ENCODE measurements at places on chromosomes 4 and X.

GRCh38 chr4:88865046-88865445, 167.4 kb upstream of the NAP1L5 start:
- no peaks in the 10 kb centered on the region for H3K27me3 ChIP-seq
- H3K36me3 ChIP-seq = no peaks in the 10 kb centered on the region
- H3K4me3 ChIP-seq = no peak overlapping the region
- DNase-seq = no peak
- H3K27ac ChIP-seq = no peak overlapping the region

DNA sequence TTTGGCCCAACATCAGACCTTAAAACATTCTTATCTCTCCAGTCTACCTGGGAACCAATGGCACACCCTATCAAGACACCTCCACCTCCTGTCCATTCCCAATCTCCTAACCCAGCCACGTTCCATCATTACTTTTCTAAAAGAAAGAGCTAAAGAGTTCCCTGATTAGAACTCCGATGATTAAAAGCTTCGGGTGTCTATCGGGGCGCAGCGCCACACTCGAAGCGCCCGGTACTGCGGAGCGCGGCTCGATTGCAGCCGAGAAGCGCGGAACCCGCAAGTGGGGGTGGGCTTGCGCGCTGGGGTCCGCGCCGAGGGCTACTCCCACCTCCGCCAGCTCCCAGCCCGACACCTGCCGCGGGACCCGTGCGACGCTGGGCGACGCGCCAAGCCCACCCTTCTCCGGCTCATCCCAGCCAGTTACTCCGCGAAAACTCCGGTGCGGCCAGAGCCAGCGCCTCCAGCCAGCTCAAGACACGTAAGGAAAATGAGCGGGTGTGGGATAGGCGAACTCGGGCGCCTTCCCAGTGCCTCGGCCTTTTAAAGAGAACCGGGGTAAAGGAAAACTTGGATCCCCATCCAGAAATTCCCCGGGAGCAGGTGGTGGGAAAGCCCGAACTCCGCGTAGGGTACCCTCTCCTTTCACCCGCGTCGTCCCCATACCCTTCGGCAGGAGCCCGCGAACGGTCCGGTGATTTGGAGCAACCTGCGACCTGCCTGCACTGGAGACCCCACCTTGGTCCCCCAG, 593 bp downstream of the NPY1R start:
- DNase-seq = no peak
- H3K36me3 ChIP-seq = no peaks in the 10 kb centered on the region
- H3K27me3 ChIP-seq = peaks cover 10% of the 10 kb centered on the region

GRCh38 chr4:13821522-13821921, 194.0 kb upstream of the BOD1L1 start:
- no peak overlapping the region for H3K27ac ChIP-seq
- H3K4me3 ChIP-seq = no peak overlapping the region
- DNase-seq = peak; percentile 29
- no peaks in the 10 kb centered on the region for H3K4me1 ChIP-seq
- H3K36me3 ChIP-seq = no peaks in the 10 kb centered on the region

DNA sequence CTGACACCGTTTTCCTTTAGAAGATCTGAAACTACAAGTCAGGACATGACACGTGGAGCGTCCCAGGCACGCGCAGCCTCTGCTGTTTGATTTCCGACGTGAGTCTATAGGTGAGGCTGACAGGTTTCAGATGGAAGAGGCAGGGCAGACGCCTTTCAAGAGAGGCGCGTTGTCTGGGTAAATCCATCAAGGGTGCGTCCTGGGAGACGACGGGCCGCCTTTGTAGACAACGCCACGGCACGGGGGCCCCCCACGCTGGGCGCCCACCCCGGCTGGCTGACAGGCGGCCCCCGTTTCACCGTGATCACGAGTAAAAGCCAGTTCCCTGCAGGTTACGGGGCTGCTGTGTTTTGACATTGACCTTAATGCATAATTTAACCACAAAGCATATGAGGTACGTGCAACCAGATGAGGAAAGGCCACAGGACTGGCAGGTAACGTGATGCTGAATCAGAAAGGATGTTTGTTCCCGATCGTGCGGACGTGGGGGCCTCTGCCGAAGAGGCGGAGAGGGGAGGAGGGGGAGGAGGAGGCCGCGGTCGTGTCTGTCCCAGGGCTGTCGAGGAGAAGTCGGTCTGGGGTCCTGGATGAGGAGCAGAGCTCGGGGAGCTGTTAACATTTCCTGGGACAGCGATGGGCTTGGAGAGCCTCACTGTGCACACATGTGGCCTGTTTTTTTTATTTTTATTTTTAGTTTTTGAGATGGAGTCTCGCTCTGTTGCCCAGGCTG, 51.1 kb upstream of the PPP2R3B start:
- H3K4me3 ChIP-seq = no peak overlapping the region
- H3K36me3 ChIP-seq = no peaks in the 10 kb centered on the region
- H3K27me3 ChIP-seq = 0 out of 2 replicates have a peak, but pooled peaks cover 1% of the 10 kb centered on the region
- no peak overlapping the region for H3K27ac ChIP-seq
- no peaks in the 10 kb centered on the region for H3K4me1 ChIP-seq

DNA sequence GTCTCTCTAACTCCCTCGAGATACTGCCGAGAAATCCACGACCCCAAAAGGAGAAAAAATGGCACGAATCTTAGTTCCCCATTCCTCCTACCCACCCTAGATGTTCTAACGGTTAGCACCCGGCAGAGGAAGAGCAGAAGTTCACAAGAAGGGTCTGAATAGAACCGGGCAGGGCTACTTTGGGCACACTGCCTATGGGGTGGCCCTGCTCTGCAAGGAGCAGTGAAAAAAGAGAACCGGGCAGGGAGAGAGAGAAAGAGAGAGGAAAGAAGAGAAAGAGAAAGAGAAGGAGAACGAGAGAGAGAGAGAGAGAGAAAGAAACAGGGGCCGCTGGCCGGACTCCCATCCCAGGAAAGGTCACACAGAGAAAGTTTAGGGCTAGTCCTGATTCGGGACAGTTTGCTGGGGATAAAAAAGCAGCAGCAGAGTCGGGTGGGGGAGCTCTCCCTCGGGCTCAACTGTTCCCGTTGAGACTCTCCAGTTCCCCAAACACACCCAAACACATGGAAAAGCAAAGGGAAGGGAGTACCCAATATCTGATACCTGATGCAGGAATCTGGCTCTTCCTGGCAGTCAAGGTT, 468 bp downstream of the GLA start:
- DNase-seq = no peak
- no peaks in the 10 kb centered on the region for H3K27me3 ChIP-seq
- H3K4me1 ChIP-seq = no peaks in the 10 kb centered on the region

- no peaks in the 10 kb centered on the region for H3K27me3 ChIP-seq
- H3K27ac ChIP-seq = no peak overlapping the region
- H3K4me1 ChIP-seq = peaks cover 2% of the 10 kb centered on the region
- DNase-seq = no peak
These were observed 7.0 kb downstream of the MXD4 start for GRCh38 chr4:2254665-2255500.

- H3K27ac ChIP-seq = no peak overlapping the region
- H3K4me1 ChIP-seq = no peaks in the 10 kb centered on the region
- H3K27me3 ChIP-seq = no peaks in the 10 kb centered on the region
- H3K4me3 ChIP-seq = no peak overlapping the region
- DNase-seq = no peak
These were observed 685.7 kb upstream of the SLIT2 start for GRCh38 chr4:19566041-19566440.

DNA sequence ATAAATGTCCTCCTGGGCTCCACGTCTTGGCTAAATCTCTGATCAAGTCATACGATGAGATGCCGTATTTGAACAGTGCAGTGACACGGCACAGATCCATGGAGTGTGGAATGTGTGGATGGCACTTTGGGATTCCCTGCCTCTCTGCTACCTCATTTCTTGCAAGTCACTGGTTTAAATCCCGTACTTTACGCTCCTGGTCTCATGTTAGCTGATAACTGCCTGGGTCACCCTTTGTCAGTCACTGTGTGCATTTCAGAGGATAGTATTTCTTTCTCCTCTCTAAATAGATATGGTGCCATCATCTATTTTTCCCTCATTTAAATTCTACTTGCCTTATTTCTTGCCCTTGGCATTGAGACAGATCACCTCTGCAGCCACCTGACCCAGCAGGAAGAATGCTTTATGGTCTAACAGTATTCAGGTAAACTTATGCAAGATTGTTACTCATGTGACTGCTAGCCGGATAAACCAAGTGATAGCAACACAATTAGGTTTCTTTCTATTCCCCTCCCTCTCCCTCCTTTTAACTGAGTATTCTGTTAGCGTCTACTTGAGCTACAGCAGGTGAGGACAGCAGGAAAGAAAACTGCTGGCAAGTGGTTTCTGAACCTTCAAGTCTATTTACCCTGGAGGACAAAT, 2.8 kb downstream of the EGF start:
- no peaks in the 10 kb centered on the region for H3K36me3 ChIP-seq
- no peak overlapping the region for H3K4me3 ChIP-seq
- no peaks in the 10 kb centered on the region for H3K27me3 ChIP-seq
- H3K27ac ChIP-seq = no peak overlapping the region
- DNase-seq = no peak

DNA sequence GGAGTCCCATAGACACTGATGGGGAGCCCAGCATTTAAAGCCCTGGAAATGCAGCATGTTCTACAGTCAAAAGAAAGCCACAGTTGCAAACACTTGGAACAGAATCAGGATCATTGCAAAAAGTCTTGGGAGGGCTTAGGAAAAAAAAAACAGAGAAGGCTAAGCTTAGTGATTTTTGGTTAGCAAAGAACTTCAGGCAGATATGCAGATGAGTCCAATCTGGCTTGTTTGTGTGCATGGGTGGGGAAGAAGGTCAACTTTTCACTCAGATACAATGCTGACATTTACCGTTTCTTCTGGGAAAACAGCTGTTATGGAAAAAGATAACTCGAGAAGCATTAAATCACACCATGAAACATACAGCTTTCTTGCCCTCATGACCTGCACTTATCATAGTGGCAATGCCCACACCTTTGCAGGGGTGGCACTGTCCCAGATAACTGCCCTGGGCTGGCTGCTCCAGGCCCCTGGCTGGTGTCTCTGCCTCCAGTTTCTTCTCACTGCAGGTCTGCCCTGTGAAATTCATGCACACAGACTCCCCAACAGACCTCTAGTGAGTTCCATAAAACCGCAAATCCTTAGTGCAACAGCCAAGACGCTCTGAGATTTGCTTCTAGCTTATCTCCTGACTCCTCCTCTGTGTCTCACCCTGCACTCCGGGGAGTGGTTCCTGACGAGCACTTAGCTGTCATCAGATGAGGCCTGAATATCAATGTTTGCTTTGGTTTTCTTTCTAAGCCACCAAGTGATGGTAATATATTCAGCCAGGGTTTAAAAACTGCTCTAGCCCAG, 99.2 kb downstream of the DRD5 start:
- no peak overlapping the region for H3K27ac ChIP-seq
- H3K4me3 ChIP-seq = no peak overlapping the region
- H3K27me3 ChIP-seq = no peaks in the 10 kb centered on the region
- H3K36me3 ChIP-seq = no peaks in the 10 kb centered on the region
- 0 out of 2 replicates have a peak, but pooled peaks cover 2% of the 10 kb centered on the region for H3K4me1 ChIP-seq
- no peak for DNase-seq

GRCh38 chr4:186078981-186079638, 10.2 kb downstream of the TLR3 start:
- DNase-seq = no peak
- H3K36me3 ChIP-seq = no peaks in the 10 kb centered on the region
- no peak overlapping the region for H3K27ac ChIP-seq
- H3K4me1 ChIP-seq = no peaks in the 10 kb centered on the region
- no peaks in the 10 kb centered on the region for H3K27me3 ChIP-seq

DNA sequence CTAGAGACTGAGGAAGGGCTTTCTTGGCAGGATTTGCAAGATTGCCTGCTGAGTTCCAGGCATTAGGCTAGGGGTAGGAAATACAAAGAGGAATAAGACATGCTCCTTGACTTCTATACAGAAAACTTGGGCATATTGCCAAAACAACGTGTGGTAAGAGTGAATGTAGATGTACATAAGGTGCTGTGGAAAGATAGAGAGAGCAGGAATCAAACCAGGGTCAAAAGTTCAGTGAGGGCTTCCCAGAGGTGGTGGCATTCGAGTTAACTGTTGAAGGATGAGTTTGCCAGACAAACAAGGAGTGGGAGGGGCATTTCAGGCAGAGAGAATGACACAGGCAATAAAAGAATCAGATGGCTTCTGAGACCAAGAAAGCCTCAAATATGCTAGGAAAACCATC, 187.9 kb downstream of the KDR start:
- no peaks in the 10 kb centered on the region for H3K36me3 ChIP-seq
- no peak for DNase-seq
- H3K4me3 ChIP-seq = no peak overlapping the region
- H3K27ac ChIP-seq = no peak overlapping the region
- H3K27me3 ChIP-seq = no peaks in the 10 kb centered on the region

GRCh38 chr4:6962211-6963041, 52.8 kb downstream of the TBC1D14 start:
- H3K4me1 ChIP-seq = peaks cover 12% of the 10 kb centered on the region
- no peak overlapping the region for H3K27ac ChIP-seq
- DNase-seq = no peak
- no peaks in the 10 kb centered on the region for H3K36me3 ChIP-seq
- H3K27me3 ChIP-seq = no peaks in the 10 kb centered on the region

DNA sequence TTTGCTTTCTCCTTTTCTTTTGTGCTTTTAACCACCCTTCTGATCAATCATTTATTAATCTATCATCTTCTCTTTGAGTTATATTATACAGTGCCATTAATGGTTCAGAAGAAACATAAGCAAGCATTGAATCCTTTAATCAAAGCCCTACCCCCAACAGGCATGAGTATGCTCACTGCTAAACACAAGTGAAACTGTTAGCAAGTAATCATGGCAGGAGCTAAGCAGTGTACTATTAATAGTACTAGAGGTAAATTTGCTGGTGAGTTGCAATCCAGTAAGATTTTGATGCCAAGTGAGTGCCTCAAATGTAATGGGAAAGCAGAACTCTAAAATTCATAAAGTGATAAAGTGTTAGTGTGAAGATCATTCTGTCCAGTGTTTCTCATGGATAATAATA, 57.2 kb downstream of the FNIP2 start:
- no peak overlapping the region for H3K4me3 ChIP-seq
- DNase-seq = no peak
- no peak overlapping the region for H3K27ac ChIP-seq
- H3K36me3 ChIP-seq = no peaks in the 10 kb centered on the region
- H3K4me1 ChIP-seq = no peaks in the 10 kb centered on the region

DNA sequence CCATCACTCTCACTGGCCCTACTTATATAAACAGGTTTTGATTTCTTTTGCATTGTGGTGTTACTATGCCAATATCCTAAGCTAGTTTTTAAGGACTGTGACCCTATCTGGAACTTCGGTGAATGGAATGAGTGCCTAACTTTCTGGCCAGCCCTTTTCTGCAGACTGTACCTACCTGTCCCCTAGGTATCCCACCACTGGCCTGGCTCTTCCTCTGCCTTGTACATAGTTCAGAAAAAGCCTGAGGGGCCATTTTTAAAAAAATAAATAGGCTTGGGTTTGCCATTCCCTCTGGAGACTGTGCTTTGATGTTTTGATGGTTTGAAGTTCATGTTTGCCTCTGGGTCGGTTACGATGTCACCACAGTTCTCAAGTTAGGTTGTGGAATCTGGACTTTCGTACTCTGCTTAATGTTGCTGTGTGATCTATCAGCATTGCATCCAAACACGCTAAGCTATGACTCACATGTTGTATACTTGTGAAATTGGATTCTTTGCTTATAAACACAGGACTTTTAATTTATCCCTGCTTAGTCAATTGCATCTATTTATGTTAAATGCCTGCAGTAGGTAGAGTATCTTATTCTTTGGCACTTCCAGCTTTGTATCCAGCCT, 182.0 kb downstream of the ANKRD50 start:
- DNase-seq = no peak
- H3K36me3 ChIP-seq = no peaks in the 10 kb centered on the region
- no peaks in the 10 kb centered on the region for H3K27me3 ChIP-seq
- no peak overlapping the region for H3K4me3 ChIP-seq

- H3K27ac ChIP-seq = no peak within 1 kb of the TSS
- no peak for DNase-seq
- H3K4me1 ChIP-seq = peaks cover 11% of the 10 kb centered on the region
- peaks cover 4% of the 10 kb centered on the region for H3K36me3 ChIP-seq
- peak within 1 kb of the TSS; percentile 33 for H3K4me3 ChIP-seq
- H3K27me3 ChIP-seq = no peaks in the 10 kb centered on the region
These were observed at the start of gene FLNA for GRCh38 chrX:154374313-154375155. Gene FLNA, minus strand, starts transcription at chrX:154374634. Its CDS starts 3,389 bp downstream, at chrX:154371245.

Data from iPS DF 6.9 (cell line).